ENCODE measurements at places on chromosomes 2 and 18. TPM values are rescaled to one million over a fixed set of nuclear protein-coding genes. Genes with fewer than 3 reads are reported as not detected.

Gene NT5C1B
- not detected for polyA plus RNA-seq

Gene DSG4
- polyA plus RNA-seq, result not detected

Gene EMILIN1
- 43.4 TPM for polyA plus RNA-seq

Gene FAP
- polyA plus RNA-seq, result 135 TPM

Gene M1AP
- polyA plus RNA-seq, result 0.47 TPM

Gene CMPK2
- 0.66 TPM for polyA plus RNA-seq

Gene ARHGAP28
- 5.3 TPM for polyA plus RNA-seq

Gene ALPI
- polyA plus RNA-seq, result not detected

Gene LRP1B
- 0.04 TPM for polyA plus RNA-seq

Gene EFHD1
- 60.0 TPM for polyA plus RNA-seq

Gene PROKR1
- not detected for polyA plus RNA-seq

Gene LINC00305
- polyA plus RNA-seq, result not detected

Gene CYP27C1
- polyA plus RNA-seq, result 0.13 TPM

Gene CFAP221
- polyA plus RNA-seq, result 0.12 TPM

Gene LAMA1
- polyA plus RNA-seq, result 3.2 TPM

Gene KCNG3
- not detected for polyA plus RNA-seq

Gene PDE1A
- polyA plus RNA-seq, result 1.0 TPM

Gene FLACC1
- polyA plus RNA-seq, result 1.1 TPM

Gene NFE2L2
- polyA plus RNA-seq, result 128 TPM

Gene SLC9A4
- polyA plus RNA-seq, result not detected

Gene GAL3ST2
- not detected for polyA plus RNA-seq

Gene OTOF
- polyA plus RNA-seq, result 0.16 TPM

Data from BJ (cell line).